T follicular helper cell (primary cell): ENCODE measurements at places on chromosomes 3 and 15.

DNA sequence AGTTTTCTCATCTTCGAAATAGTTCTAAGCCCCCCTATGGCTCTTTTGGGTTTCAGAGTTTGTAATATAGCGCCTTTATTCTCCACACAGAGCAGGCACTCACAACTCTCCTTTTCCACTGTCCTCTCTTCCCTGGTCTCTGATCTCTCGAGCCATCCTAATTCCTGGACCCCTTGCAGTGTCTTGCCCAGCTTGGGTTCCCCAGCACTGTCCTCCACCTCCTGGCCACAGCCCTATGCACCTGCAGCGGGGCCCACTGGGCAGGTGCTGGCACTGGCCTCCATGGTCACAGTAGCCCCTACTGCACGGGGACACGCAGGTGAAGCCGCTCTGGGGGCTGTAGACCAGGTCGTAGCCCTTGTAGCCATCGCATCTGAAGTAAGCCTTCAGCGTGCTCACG, 27.9 kb downstream of the MUC20 start:
- DNase-seq: no peak

DNA sequence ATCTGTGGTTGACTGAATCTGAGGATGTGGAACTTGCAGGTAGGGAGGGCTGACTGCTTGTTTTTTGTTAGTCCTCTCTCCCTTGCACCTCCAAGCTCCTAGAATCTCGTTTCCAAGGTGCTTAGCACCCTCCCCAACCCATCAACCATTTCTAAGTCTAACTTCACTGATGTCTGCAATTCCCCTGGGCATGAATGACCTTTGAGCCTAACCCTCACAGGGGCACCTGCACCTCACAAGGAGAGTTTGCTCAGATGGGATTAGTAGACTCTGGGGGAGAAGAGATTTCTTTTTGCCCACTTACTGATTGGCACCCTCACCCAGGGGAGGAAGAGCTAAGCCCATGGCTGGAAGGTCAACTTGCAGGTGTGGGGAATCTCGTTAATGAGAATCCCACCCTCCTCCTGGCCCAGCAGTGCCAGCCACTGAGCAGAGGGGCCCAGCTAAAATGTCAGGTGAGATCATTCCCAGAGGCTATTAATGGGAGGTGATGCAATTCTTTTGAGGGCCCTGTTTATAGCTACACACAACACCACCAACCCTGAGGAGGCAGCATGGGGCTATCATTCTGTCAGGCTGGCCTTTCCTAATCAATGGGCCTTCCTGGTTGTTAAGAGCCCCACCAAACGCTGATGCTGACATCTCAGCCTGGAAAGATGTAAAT, 81.6 kb upstream of the HERC1 start:
- no peak for DNase-seq

- DNase-seq: no peak
These were observed 3.6 kb downstream of the KAT2B start for GRCh38 chr3:20043825-20044224.

DNA sequence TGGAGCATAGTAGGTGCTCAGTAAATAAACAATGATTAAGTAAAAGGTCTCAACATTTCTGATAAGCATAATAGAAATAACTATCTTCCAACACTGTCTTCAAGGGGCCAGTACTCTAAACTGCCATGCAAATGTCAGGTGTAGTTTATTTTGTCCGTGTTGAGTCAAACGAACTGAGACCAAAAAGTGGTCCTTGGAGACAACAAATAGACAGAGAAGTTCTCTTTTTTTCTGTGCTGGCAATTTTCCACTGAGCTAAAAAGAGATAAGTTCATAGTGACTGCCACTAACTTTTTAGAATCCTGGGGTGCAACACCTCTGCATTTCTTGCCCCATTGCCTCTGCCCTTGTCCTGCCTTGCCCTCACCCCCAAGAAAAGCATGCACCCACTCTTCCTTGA, 14.7 kb upstream of the MBNL1 start:
- DNase-seq: no peak

DNA sequence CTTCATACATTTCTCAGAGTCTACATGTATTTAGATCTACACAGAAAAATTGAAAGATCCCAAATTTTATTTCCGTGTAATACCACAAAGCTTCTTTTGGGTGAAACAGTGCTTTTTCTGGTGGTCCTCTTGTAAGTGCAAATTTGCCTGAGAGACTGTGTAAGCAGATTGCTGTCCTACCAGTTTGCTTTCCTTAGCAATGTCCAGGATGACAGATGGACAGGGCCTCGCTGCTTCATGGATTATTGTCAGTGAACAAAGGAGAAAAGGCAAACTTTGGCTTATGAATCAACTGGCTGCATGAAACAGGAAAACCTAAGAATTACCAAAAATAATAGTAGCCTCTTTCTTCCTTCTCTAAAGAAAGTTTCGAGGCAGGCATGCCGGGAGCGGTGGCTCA, 82.6 kb upstream of the UBE2E1 start:
- no peak for DNase-seq

DNA sequence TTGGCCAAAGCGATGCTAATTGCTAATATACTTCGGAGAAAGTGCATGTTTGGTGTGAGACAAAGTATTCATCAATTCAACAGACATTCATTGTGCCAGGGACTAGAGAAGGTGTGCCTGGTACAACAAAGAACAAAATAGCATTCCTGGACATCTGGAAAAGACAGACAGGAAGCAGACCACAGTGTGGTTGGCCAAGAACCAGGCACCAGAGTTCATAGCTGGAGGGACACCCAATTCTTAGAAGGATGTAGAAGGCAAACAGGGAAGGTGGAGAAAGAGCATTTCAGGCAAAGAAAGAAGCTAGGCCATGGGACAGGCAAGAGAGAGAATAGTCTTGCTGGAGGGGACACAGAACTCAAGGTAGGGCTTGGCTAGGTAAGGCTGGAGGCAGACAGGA, 105.8 kb upstream of the ETV5 start:
- DNase-seq: no peak

GRCh38 chr3:58205981-58206380, 4.8 kb downstream of the DNASE1L3 start:
- DNase-seq: no peak

- no peak for DNase-seq
These were observed 5.2 kb downstream of the PRKCD start for GRCh38 chr3:53166206-53166605.

- no peak for DNase-seq
These were observed 8.8 kb downstream of the TMEM40 start for GRCh38 chr3:12750223-12750622.
